Stimulated activated CD4-positive, alpha-beta T cell treated with anti-CD3 and anti-CD28 coated beads, Interleukin-4, amount 100 ng/mL, for 1 hour (primary cell): ENCODE measurements at places on chromosomes 5 and 9.

DNA sequence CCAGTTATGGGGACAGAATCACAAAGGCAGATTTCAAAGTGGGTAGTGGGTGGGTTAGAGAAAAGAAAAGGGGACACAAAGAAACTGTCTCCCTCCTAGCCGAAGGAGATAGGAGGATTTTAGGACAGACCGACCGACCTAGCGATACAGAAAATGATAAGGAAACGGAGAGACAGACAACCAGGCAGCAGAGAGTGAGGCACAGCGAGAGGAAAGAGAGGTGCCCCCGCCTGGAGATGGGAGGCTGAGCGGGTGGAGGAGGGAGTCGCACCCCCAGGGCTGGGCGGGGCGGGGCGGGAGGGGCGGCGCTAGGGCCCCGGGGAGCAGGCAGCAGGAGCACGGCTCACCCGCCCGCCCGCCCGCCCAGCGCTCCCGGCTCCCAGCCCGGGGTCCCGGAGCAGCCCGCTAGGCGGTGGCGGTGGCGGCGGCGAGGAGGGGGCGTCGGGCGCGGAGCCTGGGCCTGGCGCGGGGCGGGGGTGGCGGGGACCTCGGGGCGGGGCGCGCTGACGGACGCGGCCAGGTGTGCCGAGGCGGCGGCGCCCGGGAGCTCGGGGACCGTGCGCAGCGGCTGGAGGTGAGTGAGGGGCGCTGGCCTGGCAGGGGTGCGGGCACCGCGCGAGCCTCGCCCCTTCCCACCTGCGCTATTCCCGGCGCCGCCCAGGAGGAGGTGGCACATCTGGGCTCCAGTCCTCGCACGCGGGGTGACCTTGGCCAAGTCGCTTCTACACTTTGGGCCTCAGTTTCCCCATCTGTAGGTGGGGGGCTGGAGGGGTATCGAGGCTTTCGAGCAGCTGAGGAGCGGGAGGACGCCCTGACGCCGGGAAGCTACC is 15.9 kb upstream of the SYNPO start:
- DNase-seq: peak; percentile 16

GRCh38 chr5:59266410-59266809 is 627.1 kb downstream of the PDE4D start:
- no peak for DNase-seq

GRCh38 chr9:70902171-70902570 is 219.2 kb downstream of the TRPM3 start:
- DNase-seq: no peak

DNA sequence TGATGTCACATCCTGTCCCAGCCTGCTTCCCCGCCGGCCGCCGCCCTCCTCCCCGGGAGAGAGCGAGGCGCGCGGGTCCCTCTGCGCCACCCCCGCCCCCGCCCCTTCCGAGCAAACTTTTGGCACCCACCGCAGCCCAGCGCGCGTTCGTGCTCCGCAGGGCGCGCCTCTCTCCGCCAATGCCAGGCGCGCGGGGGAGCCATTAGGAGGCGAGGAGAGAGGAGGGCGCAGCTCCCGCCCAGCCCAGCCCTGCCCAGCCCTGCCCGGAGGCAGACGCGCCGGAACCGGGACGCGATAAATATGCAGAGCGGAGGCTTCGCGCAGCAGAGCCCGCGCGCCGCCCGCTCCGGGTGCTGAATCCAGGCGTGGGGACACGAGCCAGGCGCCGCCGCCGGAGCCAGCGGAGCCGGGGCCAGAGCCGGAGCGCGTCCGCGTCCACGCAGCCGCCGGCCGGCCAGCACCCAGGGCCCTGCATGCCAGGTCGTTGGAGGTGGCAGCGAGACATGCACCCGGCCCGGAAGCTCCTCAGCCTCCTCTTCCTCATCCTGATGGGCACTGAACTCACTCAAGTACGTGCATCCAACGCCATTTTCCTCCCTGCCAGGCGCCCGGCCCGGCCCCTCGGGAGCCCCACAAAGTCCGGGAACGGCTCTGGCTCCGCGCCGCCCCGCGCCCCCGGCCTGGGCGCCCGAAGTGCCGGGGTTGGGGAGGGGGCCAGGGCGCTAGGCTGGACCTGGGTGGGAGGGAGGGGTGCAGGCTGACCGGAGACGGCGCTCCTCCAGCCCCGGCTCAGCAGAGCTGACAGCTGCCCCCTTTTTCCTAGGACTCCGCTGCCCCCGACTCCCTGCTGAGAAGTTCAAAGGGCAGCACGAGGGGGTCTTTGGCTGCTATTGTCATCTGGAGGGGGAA is 12.0 kb upstream of the OLFM1 start:
- DNase-seq: no peak

DNA sequence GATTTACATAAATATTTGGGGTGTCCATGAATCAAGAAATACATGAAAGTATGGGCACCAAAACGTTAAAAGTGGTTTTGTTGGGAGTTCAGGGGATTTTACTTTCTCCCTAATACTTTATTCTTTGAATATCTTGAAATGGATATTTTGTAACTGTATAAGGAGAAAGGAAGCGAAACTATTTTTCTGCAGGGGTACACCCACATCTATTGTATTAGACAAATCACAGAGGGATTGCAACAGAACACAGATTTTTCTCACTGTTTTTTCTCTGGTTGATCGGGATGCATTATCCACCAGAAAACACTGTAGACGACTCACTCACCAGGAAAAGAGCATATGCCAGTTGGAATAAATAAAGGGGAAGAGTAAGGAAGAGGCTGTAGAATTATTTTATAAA is 1.2 kb upstream of the RABGAP1 start:
- DNase-seq: no peak

DNA sequence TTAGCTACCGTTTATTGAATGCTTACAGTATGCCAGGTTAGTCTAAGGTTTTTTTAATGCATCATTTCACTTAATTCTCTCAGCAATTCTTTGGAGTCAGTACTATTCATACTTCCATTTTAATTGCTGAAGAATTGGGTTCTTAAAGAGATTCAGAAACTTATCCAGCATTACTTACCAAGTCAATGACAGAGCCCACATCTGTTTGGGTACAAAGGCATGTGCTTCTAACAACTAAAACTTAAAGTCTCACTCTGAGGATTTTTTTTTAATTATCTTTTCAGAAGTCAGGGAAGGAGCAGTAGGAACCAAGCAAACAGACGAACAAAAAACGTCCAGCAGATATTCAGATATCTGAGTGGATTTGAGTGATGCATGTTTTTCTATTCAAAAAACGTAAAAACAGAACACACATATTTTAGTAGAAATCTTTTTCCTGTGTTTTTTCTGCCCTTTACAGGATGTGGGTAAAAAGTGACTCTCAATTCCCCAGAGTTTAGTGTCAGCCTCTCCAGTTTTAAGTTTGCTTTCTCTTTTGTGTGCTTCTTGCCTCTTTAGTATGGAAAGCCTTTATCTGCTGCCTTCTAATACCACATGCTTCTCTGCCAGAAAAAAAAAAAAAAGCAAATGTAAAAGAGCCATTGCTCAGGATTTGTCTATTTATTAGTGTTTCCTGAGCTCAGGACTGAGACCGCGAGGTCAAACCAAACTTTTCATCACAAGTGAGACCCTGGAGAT is 118.0 kb downstream of the PRKACG start:
- DNase-seq: no peak

GRCh38 chr9:132726576-132727130 is 56.4 kb downstream of the GTF3C4 start:
- DNase-seq: no peak

DNA sequence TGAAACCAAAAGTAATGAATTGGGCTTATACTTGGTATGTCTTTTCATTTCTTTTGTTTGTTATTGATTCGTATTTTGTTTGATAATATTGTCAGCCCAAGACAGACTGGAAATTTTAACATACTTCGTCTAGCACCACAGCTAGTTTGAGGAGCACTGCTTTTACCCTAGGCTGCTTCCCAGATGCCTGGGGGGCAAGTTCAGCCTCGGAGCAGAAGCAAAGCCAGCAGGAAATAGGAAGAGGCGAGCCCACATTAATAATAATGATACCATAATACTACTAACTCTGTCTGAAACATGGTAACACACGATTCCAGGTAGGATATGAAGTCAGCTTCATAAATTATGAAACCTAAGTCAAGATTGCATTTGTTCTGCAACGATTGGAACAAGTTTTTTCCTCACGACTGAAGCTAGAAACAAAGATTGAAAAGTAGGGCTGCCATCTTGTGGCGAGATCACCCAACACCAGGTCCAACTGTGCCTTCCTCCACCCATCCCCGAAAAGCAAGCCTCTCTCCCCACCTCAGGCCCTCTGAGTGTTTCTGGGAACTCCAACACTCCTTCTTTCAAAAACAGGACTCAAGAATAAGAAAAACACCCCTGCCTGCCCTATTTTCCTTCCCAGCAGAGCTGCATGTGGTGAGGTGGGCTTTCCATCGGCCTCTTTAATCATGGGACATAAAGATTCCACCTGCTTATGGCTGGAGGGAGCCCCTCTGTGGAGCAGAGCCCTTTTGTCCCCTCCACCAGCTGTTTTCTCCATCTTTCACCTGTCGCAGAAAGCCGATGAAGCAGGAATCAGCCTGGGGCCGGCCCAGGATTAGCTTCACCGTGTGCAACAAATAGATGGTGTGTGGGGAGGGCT is 236.4 kb downstream of the CAAP1 start:
- no peak for DNase-seq

DNA sequence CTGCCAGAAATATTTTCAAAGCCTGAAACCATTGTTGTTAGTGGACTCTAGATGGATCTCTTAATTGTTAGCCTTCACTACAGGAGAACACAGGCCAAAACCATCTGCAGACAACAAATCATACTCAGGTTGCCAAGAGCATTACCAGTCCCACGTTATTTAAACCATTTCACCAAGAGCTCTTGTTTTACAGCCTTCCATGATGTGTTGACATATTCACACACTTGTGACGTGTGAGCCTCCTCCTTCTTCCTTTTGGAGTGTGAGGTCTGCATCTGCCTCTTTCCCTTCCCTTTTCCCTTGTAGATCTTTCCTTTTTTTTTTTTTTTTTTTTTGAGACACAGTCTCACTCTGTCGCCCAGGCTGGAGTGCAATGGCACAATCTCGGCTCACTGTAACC is 279.0 kb downstream of the AUH start:
- no peak for DNase-seq

- no peak for DNase-seq
These were observed 111.8 kb downstream of the GCNT1 start for GRCh38 chr9:76570826-76571225.

DNA sequence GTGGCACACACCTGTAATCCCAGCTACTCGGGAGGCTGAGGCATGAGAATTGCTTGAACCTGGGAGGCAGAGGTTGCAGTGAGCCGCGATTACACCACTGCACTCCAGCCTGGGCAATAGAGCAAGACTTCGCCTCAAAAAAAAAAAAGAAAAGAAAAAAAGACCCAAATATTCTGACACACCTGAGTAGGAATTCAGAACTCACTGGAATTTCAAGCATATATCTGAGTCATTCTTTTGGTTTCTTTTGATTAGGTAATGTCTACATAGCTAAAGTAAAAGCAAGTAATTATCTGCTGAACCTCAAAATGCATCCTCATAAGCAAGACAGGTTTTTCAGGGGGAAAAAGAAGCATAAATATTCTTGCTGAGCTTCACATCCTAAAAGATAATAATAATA is 35.9 kb downstream of the ANKRD31 start:
- DNase-seq: no peak
